ENCODE measurements at places on chromosomes 12 and 14.

DNA sequence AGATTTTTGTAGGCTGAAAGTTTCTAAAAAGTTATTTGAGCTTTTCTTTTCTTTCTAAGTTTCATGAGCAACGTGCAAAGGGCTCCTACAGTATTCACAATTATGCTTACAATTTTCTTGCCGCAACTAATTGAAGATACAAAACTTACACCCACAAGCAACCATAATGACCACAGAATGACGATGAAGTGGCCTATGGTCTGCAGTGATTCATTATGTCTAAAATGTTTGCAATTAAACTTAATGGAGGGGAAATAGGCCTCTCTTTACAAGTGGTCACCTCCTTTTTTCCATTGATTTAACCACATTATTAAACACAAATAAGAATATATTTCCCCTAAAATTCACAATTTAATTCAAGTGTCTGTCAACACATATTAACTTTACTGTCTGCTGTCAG, 732.6 kb upstream of the FLRT2 start:
- peak; percentile 34 for DNase-seq

- no peak for DNase-seq
Measured at GRCh38 chr14:28767853-28768741, 1.5 kb downstream of the FOXG1 start.

- no peak for DNase-seq
Measured at GRCh38 chr14:63472986-63473788, 70.0 kb downstream of the PPP2R5E start.

GRCh38 chr12:67299526-67299925, 30.4 kb downstream of the CAND1 start:
- no peak for DNase-seq

GRCh38 chr14:62436261-62436660, 609.0 kb downstream of the KCNH5 start:
- DNase-seq, result no peak

- DNase-seq, result no peak
Measured at GRCh38 chr12:56954958-56955355, 2.5 kb downstream of the RDH16 start.

DNA sequence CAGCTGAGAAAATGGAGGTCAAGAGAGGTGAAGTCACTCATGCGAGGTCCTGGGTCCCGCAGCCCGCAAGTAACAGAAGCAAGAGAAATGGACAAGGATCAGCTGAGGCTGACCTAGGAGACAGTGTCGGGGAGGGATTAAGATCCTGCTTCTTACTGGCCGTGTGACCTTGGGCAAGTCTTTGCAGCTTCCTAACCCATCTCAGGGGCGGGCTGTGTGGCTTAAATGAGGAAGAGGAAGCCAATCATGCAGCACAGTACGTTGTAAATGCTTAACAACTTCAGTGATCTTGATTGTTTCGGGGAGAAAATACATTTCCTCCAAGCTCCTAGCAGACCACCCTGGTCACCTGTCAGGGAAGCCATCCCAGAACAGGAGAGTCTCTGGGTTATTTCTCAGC, 7.1 kb upstream of the PGF start:
- DNase-seq, result no peak

- DNase-seq, result no peak
Measured at GRCh38 chr14:34667007-34667406, 37.1 kb upstream of the SNX6 start.

GRCh38 chr14:70188322-70188658, 461 bp downstream of the SLC8A3 start:
- DNase-seq, result peak; percentile 58

DNA sequence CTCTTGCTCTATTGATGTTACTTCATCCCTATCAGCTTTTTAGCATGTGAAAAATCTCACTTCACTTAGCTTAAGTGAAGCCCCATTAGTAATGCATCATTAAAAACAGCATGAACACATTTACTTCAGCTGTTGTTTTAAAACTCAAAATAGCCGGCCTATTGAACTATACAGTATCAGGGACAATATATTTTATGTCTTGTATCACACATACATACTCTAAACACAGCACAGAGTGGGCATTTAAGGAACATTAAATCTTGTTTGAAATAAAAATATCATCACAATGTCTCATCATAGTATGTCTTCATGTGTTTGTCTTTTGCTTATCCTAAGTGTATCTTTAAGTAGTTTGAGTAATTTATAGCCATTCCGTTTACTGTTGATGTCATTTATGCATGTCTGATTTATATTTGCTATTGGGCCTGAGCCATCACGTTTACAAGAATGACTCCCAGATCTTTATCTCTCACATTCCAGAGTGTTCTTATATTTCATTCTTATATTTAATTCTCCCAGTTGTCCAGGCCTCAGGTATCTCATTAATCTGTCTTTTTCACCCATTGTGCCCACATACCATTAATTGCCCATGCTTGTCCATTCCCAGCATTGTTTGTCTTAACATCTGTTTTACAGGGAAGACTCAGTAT, 57.5 kb downstream of the ARHGAP5 start:
- peak; percentile 78 for DNase-seq

DNA sequence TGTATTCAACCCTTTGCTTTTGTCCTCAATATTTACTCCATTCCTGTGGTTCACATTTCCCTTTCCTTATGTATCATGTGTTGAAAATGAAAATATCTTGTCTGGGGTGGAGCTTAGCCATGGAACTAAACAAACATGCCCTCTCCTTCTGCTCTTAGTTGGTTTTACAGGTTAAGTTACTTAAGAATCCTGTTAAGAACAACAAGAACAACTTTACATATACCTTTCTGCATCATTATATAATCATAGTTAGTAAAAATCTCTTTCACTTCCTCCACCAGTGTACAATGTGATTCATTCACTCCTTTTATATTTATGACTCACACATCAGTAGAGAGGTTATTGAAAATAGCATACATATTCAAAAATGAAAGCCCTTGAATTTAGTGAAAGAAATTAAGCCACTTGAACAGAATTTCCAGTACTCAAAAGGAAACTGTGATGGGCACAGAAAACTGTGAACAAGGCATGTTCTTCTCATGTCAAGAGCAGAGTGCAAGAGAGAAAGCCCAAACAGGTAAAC, 307.7 kb downstream of the CCDC91 start:
- no peak for DNase-seq

GRCh38 chr14:105476097-105476830, 1.6 kb downstream of the CRIP2 start:
- no peak for DNase-seq

DNA sequence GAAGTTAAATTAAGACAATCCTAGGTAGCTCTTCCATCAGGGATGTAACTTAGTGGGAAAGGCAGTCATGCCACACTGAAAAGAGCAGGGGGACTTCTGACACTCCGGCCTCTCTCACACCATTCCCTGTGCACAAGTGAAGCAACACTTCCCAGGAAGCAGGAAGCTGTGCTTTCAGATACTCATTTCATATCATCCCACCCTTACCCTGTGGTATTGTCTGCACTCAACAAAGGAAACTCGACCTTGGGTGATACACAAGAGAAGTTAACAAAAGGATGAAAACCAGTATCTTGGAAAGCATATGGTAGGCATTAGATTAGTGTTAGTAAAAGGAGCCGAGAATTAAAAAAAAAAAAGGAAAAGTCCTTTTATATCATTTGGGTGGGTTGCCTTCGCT, 61.3 kb upstream of the MDM1 start:
- DNase-seq, result no peak

DNA sequence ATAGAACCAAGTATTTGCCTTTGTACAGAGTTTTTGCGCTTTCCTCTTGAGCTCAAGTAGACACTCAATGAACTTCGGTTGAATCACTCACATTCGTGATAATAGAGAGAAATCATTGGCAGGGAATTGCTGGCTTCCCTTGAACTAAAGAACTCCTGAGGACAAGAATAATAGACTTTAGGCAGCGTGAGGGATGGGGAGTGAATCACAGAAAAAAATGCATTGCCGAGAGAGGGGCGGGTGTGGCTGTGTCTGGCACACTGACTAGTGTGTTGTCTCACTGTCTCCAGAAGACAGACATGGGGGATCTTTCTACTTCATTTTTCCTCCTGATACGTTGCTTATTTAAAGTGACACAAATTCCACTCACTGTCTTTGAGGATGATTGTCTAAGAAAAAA, 805.2 kb downstream of the BCL11B start:
- no peak for DNase-seq

GRCh38 chr14:68707482-68707881, 85.4 kb downstream of the ZFP36L1 start:
- DNase-seq, result no peak

GRCh38 chr14:101843665-101844064, 82.2 kb downstream of the PPP2R5C start:
- no peak for DNase-seq

GRCh38 chr12:48422060-48422459, 50.3 kb upstream of the ANP32D start:
- DNase-seq, result no peak

Data from kidney (tissue), 22 donors.